ENCODE measurements at places on chromosomes 12 and 14. TPM values are rescaled to one million over a fixed set of nuclear protein-coding genes. Genes with fewer than 3 reads are reported as not detected.

DNA sequence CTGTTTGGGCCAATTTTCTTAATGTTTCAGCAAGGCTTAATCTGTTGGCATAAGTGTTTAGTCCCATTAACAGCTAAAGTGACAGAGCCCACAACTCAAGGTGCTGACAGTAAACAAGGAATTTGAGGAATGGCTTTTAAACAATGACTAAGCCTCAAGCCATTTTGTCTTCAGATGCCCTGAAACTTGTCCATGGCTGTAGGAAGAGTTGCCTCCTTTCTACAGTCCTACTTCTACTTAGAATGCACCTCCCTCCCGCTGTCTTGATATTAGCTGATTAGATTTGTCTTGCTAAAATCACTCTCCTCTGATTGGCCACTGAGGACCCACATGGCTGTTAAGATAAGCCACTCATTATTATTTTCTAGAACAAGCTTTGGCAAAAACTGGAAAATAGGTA lies 188.4 kb upstream of the OTX2 start:
- DNase-seq: no peak

GRCh38 chr14:105866841-105867321 lies 340.5 kb downstream of the TMEM121 start:
- DNase-seq: no peak

- peak; percentile 63 for DNase-seq
Observed at GRCh38 chr14:53368711-53369201, 215.6 kb upstream of the DDHD1 start.

Gene SLC35E3
- 9.2 TPM for polyA plus RNA-seq

DNA sequence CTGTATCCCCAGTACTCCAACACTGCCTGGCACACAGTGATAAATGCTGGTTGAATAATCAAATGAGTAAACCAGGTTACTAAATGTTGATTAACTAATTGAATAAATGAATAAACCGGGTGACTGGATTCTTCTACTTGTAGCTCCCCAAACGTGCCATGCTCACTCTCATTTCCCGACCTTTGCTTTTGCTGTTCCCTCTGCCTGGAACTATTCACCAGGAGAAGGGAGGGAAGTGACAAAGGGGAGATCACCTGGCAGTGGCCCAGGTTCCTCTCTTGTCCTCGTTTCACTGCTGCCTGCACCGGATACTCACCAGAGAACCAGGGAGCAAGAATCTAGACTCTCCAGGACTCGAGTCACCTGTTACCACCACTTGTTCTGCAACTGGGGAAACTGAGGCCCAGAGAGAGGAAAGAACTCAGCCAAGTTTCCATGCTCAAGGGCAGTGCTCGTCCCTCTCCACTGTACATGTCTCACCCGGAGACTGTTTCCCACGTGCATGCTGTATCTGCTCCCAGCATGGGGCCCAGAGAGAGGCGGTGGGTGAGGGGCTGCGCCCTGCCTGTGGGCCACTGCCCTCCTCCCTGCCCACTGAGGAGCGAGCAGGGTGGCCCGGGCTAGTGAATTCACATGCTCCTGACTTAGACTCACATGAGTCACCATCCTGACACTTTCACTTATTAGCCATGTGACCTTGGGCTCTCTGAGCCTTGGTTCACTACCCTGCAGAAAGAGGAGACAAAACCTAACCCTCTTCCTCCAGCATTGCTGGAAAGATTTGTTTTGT lies 17.7 kb upstream of the POP5 start:
- DNase-seq: no peak

All from AG04450 (cell line).